ENCODE measurements at places on chromosomes 1 and 21.

GRCh38 chr1:201724766-201725118 lies 104.2 kb upstream of the IPO9 start:
- no peak for DNase-seq

DNA sequence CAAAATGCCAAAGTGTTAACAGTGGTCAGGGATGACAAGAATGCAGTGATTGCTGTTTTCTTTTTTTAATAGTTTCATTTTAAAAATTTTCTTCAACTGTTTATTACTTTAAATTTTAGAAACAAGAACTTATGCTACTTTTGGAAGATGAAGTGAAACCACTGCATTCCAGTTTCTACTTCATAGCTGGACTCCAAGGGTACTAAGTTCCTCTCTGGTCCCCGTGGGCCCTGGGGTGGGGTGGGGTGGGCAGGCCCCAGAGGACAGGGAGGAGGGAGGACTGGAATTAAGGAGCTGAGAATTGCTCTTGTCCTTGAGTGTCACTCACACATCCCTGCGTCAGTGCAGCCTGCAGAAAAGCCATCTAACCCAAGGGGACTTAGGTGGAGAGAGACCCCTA lies 97.3 kb downstream of the RAVER2 start:
- DNase-seq: no peak

- no peak for DNase-seq
Observed at GRCh38 chr1:38534473-38534823, 325.1 kb downstream of the RRAGC start.

DNA sequence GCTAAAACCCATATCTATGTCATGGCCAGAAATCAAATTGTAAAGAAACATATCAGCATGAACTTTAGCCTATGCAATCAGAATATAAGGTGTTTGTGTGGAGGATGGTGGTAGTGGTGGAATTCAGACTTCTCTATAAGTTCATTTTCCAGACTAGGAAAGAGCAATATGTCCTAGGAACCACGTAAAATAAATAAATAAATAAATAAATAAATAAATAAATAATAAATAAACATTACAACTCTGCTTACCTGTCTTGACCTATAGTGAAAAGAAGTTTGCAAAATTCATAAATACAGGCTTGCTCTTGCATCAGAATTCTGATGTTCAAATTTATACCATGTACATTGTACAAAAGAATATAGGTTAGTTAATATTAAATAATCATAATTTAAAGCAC lies 1382.6 kb upstream of the ADGRL2 start:
- no peak for DNase-seq

DNA sequence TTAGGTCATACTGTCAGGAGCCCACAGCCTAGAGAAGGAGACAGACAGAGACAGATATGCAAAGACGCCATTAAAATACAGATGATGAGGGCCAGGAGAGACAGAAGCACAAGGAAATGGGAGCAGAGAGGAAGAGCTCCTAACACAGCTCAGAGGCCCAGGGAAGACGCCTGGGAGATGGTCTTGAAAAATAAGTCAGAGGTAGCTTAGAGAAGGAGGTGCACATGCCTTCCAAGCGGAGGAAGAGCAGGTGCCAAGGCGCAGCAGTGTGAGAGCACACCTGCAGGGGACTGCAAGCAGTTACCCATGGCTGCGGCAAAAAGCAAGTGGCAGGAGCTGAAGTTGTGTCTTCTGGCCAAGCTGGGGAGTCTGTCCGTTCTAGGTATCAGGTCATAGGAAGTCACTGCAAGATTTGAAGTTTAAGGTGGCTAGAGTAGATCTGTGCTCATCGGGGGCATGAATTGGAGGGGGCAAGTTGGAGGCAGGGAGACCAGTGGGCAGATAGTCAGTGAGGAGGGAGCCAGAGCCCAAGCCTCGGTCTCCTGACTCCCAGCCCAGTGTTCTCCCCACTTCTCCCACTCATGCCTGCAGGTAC lies 1.3 kb upstream of the TRABD2B start:
- DNase-seq: no peak

DNA sequence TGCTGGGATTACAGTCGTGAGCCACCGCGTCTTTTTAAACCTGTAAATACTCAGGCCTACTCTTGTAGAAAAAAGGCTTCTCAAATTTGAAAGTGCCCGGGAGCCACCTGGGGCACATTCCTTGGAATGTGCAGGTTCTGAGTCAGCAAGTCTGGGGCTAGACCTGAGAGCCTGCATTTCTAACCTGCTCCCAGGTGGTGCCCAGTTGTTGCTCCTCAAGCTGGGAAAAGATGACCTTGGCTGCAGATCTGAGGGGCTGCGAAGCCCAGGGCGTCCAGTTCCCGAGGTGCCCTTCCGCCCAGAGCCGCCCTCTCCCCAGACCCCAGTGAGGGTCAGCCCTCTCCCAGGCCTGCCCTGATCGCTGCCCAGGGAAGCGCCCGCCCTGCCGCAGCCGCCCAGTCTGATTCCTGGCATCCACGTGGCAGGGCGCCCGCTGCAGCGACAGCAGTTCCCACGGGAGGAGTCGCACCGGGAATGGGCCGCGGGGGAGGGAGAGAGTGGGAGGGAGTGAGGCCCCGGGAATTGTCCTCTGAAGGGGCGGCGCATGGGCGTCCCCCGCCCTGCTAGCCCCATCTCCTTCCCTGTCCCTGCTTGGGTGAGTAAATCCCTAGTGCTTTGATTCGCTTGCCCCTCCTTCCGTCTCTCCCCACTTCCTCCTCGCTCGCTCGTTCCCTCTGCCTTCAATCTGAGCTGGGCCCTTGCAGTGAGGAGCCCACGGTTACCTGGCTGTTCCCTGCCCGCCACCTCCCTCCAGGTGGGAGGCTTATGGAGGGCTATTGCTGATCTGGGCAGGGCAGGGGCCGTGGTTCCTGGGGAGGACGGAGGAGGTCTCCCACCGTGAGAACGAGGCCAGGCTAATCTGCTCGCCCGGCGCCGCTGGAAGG lies 18.8 kb upstream of the TENT5B start:
- DNase-seq: no peak

DNA sequence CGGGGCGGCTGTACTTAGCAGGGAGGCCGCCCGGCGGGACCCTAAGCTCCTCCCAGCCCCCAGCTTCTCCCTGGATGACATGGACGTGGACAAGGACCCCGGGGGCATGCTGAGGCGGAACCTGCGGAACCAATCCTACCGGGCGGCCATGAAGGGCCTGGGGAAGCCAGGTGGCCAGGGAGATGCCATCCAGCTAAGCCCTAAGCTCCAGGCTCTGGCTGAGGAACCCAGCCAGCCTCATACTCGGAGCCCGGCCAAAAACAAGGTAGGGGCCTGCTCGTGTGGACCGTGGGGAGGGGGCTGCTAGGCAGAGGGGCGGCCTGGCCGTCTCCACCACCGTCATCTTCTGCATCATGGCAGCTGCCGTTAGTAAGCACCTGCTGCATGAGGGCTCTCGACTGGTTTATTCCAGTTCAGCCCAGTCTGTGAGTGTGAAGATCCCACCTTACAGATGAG lies 9.0 kb downstream of the ARHGEF16 start:
- no peak for DNase-seq

- no peak for DNase-seq
Observed at GRCh38 chr1:168223681-168224540, 1.9 kb upstream of the SFT2D2 start.

DNA sequence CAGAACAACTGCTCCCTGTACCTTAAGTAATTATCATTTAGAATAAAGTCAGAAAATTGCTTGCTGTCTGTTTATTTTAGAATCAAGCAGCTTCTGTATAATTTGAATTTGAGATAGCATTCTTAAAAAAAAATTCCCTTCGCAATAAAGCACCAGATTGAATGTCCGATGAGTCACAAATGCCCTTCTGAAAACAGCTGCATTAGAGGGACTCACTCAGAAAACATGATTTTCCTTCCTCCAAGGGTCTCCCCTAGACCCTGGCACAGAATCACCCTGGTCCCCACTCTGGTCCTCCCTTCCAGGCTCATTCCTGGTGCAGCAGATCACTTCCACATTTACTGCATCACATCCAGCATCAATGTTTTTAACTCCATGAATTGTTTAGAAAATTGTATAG lies 471.1 kb upstream of the VAMP3 start:
- no peak for DNase-seq

GRCh38 chr1:151197863-151198253 lies 494 bp upstream of the PIP5K1A start:
- no peak for DNase-seq

- DNase-seq: no peak
Observed at GRCh38 chr1:118461154-118461553, 276.1 kb upstream of the SPAG17 start.

DNA sequence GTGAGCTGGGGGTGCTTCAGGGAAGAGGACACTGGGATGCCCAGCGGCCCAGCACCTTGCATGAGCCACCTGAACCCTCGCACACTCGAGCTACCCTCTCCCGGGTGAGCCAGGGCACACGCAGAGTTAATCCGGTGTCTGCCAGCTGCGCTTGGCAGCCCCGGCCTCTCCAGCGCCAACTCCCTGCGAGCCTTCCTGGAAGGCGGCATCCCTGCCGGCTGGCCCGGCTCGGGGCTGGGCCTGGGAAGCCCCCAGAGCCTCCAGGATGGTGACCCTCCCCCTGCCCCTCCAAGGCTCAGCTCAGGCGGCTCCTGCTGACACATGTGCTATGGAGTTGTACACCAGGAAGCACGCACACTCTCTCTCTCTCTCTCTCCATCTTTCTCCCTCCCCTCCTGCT lies 48.7 kb downstream of the RAP1GAP start:
- no peak for DNase-seq

- DNase-seq: no peak
Observed at GRCh38 chr1:14724678-14725077, 126.2 kb downstream of the KAZN start.

DNA sequence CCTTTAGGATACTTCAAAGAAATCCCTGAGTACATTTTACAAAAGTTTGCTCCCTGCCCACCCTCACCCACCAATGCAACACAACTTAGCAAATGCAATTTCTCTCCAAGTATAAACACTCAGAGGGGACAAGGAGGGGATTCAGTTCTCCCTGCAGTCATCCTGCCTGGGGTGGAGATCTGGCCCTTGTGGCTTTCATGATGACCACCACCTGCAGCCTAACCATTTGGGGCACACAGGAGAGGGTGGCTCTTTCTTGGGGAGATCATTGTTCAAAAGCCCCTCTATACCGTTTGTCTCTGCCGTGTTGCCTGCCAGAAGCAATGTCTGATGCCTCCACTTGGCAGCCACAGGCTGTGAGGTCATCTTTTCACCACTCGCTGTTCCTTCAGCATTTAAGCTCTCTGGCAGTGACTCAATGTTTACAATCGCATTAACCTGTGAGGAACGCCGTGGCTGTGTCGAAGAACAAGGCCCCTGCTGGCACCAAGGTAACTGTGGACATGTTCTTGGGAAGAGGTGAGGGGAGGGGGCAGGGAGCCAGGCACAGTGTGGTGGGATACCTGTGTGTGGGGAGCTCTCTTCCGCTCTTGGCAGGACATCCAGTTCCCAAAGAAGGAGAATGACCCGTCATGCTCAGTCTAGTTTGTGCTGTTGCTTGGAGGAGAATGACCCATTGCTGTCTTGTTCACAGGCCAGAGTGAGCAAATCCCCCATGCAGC lies 103.9 kb upstream of the DUSP10 start:
- DNase-seq: no peak

DNA sequence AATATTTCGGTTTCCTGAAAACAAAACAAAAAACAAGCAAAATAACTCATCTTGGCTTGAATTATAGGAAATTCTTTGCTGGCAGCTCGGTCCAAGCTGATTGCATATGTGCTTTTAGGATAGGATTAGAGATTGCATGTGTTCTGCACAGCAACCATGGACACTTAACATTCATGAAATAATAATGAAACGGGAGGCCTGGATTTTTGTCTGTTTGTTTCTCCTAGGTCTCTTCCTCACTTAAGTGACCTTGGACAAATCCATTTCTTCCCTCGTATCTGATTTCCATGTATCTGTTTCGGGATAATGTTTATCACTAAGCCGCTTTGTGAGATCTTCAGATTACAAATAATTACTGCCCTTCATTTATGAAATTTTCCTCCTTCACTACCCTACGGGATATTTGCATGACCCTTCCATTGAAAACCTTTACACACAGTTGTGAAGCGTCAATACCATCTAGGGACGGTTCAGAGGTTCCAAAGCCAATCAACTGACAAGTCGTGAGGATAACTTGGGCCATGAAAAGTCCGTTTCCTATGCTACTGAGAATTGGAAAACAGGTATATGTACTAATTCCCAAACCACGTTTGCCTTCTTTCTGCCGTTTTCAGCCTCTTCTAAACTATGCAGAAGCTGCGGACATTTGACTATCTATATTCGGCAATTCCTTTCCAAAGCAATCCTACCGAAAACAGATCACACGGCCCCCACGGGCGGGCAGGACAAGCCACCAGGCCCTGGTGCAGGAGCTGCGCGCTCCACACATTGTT lies 1.3 kb upstream of the H3-3A start:
- no peak for DNase-seq

DNA sequence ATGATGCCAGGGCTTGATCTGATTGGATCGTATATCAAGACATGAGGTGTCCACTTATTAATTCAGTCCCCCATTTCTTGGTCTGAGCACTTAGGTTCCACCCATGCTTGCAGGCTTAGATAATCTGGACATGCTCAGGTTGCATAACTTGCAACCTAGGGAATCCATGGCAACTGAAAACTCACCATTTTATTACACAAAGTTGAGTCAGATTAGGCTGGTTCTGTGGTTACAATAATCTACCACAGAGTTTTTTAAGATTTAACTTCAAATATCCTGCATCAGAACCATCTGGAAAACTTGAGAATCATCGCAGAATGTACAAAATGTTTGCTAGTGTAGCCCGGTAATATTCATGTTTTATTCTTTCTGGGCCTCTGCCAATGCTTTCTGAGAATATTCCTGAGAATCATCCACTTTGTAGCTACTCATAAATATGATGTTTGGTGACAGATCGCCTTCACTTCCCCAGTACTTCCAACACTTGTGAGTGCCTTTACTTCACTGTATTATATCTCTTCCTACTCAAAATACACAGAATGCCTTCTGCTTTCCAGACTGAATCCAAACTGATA lies 707.2 kb upstream of the ADAMTS5 start:
- no peak for DNase-seq

DNA sequence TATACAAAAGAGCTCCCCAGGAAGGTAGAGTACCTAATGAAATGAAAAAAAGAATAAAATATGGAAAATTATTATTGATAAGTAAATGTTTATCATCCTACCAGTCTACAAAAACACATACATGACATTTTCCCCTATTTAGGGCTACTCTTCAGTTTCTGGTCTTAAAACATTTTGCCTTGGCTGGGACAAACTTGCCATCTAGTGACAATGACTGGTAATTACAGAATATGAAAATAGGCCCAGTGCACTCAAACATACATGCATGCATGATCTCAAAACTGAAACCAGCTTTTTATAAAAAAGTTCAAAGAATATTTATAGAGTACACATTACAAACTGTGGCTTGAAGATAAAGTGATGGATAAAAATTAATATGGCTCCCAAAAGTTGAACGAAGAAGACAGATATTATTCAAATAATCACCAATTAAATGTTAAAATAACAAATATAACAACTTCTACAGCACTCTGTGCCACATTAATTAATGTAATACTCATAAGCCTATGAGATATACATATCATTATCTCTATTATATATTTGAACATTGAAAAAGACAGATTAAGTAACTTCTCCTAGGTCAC lies 10.5 kb upstream of the RNPC3 start:
- peak; percentile 87 for DNase-seq

Measured in hematopoietic multipotent progenitor cell (in vitro differentiated cells).